ENCODE measurements at places on chromosomes 2 and 18.

- no peak for DNase-seq
Measured at GRCh38 chr18:79383388-79384056, 12.2 kb upstream of the NFATC1 start.

- no peak for DNase-seq
Measured at GRCh38 chr18:50602466-50602865, 42.6 kb downstream of the MAPK4 start.

- no peak for DNase-seq
Measured at GRCh38 chr2:150572961-150573395, 85.5 kb upstream of the RND3 start.

GRCh38 chr2:18834341-18834740 lies 245.0 kb upstream of the NT5C1B start:
- DNase-seq: no peak

GRCh38 chr2:121605820-121606733 lies 43.2 kb downstream of the CLASP1 start:
- DNase-seq: no peak

- no peak for DNase-seq
Measured at GRCh38 chr2:239814861-239815601, 210.1 kb downstream of the NDUFA10 start.

GRCh38 chr18:48749768-48750167 lies 201.0 kb downstream of the SMAD7 start:
- no peak for DNase-seq

GRCh38 chr2:145002624-145003023 lies 482.7 kb upstream of the ZEB2 start:
- DNase-seq: no peak

GRCh38 chr18:2236232-2236631 lies 335.1 kb downstream of the METTL4 start:
- no peak for DNase-seq

DNA sequence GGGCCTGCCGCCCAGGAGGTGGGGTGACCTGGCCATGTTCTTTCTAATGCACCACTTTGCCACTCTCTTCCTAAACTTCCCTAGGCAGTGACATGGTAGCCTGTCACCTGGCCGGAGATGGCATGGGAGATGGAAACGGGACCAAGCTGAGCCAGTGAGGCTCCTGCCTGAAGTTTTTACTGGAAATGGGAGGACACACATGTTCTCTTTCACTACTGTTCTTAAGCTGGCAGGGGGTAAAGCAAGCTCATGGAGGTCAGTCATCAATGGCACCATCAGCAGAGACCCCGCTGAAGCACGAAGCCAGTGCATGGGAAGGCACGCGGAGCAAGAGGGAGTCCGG lies 50.7 kb downstream of the ATIC start:
- DNase-seq: no peak

- DNase-seq: no peak
Measured at GRCh38 chr2:237290261-237290660, 123.7 kb downstream of the COL6A3 start.

- DNase-seq: no peak
Measured at GRCh38 chr18:43680096-43680495, 402.8 kb upstream of the SYT4 start.

GRCh38 chr18:59959073-59959472 lies 59.3 kb downstream of the PMAIP1 start:
- DNase-seq: no peak

DNA sequence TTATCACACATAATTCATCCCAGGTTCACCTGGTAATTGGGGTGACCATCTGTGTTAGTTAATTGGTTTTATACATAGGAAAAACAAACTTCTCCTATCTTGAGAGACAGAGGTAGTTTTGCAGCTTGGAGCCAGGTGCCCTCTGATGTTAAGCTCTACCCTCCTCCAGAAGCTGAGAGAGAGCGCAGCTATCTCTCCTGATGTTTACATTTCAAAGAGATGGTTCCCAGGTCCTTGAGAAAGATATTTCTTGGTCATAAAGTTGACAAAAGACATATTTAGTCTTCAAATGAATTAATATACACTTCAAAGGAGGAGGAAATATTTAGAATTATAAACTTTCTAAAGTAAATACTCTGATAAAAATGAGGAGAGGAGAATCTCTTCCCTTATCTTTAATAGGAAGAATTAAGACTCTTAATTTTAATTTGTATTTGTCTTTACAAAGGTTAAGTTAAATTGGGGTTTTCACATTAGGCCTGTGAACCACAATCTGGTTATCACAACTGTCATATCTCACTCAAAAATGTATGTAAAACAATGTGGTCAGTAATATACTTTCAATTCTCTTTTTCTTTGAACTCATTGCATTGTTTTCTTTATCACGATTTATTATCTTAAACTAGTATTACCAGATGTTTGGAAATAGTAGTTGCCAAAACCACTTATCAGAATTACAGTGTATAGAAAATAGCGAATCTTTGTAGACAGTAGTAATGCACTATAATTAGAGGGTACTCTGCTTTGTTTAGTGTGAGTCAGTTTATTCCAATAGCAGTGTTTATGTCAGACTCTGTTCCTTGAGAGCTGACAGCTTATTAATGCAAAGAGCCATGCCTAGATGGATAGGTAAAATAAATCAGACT lies 26.8 kb downstream of the SERPINB4 start:
- no peak for DNase-seq

- no peak for DNase-seq
Measured at GRCh38 chr2:20423359-20423758, 23.5 kb upstream of the RHOB start.

DNA sequence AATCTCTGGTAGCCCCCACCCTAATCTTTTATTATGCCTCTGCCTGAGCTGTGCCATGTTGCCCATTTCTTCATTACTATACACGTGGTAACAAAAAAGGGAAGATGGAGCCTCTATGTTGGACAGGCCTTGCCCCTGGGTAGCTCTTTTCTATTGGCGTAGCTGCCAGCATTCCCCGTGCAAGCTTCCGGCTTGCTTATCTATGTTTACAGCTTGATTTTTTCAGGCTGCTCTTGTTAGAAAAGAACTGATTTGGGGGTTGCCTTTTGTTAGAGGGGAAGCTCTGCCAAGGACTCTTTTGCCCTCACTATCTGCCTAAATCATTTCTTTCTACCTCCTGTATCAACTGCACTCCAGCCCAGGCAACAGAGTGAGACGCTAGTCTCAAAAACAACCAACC lies 45.5 kb upstream of the ZSWIM2 start:
- DNase-seq: no peak

DNA sequence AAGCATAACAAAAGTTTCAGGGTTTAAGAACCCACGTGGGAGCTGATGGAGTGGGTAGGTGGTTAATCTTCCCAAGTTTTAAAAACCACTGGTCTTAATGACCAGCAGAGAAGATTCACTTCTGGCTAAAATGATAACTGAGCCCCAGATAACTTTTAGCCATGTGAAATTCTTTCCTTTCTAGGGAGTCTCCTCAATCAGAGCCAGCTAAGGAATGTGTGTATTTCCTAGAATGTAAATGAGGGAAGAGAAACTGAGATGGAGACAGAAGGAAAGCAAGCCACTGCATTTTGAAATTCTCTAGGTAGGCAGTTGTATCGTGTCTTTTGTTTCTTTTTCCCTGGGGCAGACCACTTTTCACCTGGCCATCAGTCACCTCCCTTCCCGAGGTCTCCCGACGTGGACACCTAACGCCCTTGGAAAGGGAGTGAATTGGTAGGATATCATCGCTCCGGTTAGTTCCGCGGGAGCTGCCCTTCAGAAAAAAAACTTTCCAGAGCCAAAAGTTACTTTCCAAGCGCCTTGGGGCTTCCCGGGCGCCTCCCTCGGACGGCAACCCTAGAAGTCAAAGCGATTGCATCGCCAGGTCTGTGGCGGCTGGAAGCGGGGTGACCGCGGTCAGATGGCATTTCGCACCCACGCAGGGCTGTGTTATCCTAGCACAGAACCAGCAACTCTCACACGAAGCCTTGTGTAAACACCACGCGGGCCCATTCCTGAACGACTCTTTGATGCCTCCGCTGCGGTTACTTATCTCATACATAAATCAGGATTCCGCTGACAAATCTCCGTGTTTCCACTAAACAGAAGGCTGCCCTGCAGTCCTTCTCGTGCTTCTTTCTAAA lies 1.3 kb downstream of the COLEC12 start:
- peak; percentile 5 for DNase-seq

- DNase-seq: no peak
Measured at GRCh38 chr2:118642501-118642900, 204.9 kb downstream of the EN1 start.

- no peak for DNase-seq
Measured at GRCh38 chr2:46988733-46989481, 73.3 kb upstream of the MCFD2 start.

DNA sequence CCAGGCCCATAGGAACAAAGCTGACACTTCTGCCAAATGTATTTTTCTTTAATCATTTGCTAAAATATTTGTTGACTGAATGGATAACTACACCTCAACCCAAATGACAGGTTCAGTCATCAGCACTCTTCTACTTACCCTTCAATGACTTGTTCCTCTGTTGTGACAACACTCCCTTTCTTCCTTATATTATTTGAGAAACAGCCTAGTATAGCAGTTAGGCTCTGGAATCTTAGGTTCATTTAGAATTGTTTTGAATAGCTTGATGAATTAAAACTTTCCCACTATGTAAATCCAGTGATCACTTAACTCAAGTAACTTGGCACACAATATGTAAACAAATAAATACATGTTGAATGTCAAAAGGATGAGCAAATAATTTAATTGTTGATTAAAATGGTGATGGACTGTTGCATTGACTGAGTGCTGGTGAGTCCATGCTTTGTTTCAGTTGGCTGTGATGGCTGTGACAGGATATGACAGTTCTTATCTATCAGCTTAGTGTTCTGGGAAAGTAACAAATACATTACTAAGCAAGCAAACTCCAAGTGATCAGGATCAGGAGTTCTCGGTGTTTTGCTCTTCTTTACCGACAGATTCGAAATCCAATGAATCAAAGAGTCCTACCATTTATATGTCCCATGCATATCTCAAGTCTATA lies 2.8 kb upstream of the MOGAT1 start:
- no peak for DNase-seq

GRCh38 chr2:85775406-85776381 lies 21.9 kb downstream of the ATOH8 start:
- no peak for DNase-seq

DNA sequence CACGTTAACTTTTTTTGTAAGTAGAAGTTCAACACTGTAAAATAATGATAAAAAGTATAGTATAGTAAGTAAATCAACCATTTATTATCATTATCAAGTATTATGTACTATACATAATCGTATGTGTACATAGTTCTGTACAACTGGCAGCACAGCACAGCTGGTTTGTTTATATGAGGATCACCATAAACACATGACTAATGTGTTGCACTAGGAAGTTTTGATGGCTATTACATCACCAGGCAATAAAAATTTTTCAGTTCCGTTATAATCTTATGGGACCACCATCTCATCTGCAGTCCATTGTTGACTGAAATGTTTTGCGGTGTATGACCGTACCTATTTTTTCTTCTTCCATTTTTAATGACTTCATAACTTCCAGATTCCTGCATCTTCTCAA lies 39.2 kb upstream of the ZNF385B start:
- DNase-seq: no peak

DNA sequence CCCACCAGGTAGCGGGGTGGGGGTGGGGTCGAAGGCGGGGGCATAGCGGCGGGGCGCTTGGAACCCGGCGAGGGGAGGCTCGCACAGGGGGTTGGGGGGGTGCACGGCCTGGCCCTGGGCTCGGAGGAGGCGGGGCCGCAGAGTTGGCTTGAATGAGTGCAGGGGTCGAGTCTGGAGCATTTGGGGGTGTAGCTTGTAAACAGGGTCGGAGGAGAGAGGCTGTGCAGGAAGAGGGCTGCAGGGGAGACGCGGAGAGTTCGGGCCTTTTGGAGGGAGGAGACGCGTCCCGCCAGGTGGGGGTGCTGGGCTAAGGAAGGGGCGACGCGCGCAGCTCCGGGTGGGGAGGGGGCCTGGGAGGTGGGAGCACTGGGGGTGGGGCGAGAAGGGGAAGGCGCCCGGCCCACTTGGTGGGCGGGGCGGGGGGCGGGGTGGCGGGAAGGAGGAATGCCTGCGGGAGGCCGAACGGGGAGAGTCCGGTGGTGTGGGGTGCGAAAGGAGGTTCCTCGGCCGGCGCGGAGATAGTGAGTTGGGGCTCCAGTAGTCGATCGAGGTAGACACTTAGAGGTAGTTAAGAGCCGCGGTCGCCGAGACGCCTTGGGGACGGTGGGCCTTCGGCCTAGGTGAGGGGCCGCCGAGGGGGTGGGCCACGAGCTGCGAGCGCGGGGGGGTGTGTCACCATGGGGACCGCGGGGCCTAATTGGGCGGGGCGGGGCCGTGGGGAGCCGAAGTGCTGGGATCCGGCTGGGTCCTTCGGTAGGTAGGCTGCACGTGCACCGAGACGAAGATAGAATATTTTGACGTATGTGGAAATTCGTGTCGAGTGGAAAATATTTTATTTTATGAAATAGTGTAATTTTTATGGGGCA lies 774 bp downstream of the MSH6 start:
- DNase-seq: peak; percentile 84

- DNase-seq: no peak
Measured at GRCh38 chr2:44722026-44722625, 219.4 kb upstream of the SIX3 start.

- DNase-seq: no peak
Measured at GRCh38 chr2:217977840-217978535, 24.8 kb downstream of the TNS1 start.

All from NCI-H146 (cell line).